ENCODE measurements at places on chromosomes 2 and 18.

DNA sequence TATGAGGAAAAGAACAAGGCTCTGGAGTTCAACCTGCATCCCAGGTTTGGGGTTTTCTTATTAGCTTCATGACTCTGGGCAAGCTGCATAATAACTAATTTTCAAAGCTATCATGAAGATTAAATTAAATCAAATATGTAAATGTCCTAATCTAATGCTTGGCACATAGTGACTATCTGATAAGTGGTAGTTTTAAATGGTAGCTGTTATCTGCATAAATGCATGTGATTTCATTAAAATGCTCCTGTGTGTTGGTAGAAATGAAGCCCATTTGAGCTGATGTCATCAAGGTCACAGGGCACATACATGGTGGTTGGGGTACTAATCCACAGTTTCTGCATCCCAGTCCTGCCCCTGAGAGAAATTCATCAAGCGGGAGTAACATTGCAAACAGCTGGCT, 428.8 kb downstream of the LRATD1 start:
- DNase-seq, result no peak

GRCh38 chr2:30264274-30264673, 32.9 kb downstream of the LBH start:
- no peak for DNase-seq

- no peak for DNase-seq
Measured at GRCh38 chr2:63059793-63060471, 9.3 kb downstream of the OTX1 start.

DNA sequence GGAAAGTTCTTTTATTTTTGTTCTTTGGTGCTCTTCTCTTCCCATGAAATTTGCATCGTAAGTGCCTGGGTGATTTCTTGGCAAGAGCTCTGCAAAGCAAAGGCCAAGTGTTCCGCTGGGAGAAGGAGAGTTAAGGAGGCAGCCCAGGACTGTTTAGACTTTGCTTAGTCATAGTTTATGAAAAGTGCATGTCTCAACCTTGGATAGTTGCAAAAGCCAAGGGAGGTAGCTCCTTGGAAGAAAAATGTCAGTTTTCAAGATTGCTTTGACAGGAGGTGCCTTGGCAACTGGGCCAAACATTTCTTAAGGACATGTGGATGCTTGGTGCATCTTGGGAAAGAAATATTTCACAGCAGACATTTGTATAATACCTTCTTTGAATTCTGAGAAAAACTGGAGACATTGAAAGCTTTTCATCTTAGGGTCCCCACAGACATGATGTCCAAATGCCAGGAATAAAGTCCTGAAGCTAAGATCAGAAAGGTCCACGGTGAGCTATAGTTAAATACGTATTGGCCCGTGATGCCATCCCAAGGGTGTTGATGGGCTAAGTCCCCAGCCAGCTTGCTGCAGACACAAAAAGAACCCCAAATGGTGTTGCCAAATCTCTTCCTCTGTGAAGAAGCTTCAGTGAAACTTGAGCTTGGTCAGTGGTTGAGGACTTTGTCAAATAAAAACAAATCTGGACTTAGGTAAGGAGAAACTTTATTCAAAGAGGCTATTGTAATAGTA, 96.3 kb upstream of the THUMPD2 start:
- no peak for DNase-seq

DNA sequence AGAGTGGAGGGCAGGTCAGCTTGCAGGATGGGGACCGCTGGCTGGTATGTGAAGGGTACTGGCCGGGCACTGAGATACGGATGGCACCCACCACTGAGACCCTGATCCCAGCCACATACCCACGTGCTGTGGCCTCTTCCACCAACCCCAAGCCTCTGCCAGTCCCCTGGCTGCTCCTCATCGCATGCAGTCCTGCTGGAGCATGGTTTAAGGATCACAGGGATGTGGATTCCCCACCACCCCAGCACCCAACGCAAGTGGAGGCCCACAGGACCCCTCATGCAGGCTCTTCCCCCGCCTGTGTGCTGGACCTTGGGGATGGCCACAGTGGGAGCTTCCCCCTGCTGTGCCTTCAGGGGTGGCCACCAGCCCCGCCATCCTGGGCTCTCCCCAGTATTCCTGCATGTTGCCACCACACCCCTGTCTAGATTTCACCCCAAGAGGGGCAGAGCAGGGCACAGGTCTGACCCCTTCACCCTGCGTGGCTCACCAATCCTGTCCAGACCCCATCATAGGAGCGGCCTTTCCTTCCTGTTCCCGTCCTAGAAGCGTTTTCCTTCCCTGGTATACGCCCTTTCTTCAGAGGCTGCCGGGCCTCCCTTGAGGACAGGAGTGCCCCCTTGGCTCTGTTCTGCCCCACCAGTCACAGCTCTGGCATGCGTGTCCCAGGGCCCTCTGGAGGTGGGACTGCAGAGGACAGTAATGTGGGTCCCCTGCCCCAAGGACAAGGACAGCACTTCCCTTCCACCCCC, 18.3 kb downstream of the MLPH start:
- no peak for DNase-seq
